Stimulated activated CD4-positive, alpha-beta T cell treated with anti-CD3 and anti-CD28 coated beads, Interleukin-15, amount 100 ng/mL, for 24 hours (primary cell): ENCODE measurements at places on chromosomes 6 and 20.
A peak's percentile ranks its signal among the peaks of the same experiment; 100 is the strongest.

- DNase-seq, result no peak
Measured at GRCh38 chr6:20433929-20434328, 32.2 kb downstream of the E2F3 start.

GRCh38 chr6:121504227-121504626, 68.8 kb downstream of the GJA1 start:
- no peak for DNase-seq

DNA sequence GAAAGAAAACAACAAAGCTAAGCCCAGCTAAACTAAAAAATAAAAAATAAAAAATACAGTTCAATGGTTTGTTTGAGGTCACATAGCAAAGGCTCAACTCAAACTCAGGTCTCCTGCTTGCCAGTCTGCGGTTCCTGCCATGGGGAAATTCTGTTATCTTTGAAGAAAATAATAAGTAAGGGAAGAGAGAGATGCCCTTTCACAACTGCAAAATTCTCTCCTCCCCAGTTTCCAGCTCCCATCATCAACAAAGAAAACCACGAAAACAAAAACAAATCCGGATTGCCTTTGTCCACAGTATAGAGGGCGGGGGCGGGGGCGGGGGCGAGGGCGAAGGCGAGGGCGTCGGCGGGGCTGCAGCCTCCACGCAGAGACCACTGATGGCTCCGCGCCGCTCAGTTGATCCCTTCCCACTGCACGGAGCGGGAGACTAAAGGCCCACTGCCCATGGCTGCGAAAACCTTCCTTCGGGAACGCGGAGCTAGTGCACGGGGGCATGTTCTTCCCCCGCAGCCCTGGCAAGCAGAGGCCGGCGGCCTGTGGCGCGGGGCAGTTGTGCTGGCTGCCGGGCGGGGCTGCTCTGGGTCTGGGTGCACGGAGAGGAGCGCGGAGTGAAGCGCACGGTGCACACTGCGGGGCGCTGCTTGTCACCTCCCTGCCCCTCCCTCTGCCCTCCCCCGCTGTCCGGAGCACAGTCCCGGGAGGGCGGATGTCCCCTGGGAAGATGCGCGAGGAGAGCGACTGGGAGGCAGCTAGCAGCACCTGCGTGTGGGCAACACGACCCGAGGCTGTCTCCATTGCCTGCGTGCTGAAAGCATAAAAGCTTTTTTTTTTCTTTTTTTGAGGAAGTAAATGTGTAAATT, 54.1 kb upstream of the TPD52L1 start:
- DNase-seq, result peak; percentile 43

DNA sequence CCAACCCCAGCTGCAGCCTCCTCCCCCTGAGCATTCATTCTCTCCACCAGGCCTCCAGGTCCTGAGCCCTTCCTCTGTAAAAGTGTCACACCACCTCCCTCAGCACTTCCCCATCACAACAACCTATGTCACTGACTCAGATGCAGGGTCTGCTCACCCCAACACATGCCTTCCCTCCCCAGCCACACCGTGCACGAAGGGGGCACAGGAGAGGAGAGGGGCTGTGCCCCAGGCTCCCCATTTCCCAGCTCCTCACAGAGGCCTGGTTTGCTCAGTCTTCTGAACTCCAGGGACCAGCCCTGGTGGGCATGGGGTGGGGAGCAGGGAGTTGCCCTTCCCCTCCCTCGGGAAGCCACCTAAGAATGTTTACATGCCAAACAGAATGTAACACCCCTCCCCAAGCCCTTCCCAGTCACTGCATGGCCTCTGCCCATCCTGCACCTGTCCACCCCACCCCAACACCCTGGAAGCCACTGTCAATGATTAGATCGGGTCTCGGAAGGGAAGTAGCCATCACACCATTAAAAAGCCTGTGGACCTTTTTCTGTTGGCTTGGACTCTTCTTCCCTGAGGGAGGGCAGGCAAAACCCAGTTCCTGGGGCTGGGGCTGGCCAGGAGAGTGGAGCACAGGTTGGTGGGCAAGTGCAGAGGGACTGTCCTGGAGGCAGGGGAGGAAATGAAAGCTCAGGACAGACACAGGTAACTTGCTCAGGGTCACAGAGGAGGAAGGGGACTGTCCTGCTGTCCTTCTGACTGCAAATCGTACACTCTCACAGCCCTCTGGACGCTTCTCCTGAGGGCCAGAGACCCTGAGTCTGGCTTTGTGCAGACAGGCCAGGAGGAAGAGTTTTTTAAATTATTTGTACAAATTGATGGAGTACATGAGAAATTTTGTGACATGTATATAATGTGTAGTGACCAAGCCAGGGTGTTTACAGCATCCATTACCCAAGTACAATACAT, 10.1 kb upstream of the SLC22A7 start:
- DNase-seq, result no peak

GRCh38 chr20:32829311-32830005, 9.7 kb downstream of the MAPRE1 start:
- no peak for DNase-seq

GRCh38 chr6:27237089-27237803, 10.3 kb upstream of the PRSS16 start:
- peak; percentile 78 for DNase-seq

- DNase-seq, result no peak
Measured at GRCh38 chr6:39476670-39477069, 154.2 kb upstream of the KCNK16 start.

DNA sequence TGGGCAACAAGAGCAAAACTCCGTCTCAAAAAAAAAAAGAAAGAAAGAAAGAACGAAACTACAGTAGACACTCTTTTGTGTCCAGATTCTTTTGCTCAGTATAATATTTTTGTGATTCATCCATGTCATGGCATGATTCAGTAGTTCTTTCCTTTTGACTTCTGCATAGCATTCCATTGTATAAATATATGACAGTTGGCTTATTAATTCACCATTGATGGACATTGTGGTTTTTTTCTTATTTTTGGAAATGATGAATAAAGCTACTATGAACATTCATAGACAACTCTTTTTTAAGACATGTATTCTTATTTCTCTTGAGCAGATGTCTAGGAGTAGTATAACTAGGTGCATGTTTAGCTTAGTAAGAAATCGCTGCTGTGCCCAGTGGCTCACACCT, 10.3 kb upstream of the IER3 start:
- no peak for DNase-seq

DNA sequence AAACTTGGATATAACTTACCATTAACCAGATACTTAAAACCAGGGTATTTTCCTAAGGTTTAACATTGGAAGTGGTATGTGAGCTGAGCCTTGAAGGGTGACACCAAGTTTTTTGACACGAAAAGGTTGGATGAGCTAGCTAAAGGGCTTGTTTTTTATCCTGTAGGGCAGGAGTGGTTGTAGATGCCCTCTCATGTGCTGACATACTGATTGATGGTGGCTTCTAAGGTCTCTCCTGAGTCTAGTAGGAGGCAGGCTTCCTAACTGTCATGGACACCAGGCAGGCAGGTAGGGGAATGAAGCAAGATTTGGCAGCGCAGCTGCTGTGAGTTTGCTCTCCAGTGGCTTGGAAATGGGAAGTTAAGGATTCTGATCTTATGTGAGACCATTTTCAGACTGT, 66.1 kb downstream of the FOXO3 start:
- DNase-seq, result no peak

DNA sequence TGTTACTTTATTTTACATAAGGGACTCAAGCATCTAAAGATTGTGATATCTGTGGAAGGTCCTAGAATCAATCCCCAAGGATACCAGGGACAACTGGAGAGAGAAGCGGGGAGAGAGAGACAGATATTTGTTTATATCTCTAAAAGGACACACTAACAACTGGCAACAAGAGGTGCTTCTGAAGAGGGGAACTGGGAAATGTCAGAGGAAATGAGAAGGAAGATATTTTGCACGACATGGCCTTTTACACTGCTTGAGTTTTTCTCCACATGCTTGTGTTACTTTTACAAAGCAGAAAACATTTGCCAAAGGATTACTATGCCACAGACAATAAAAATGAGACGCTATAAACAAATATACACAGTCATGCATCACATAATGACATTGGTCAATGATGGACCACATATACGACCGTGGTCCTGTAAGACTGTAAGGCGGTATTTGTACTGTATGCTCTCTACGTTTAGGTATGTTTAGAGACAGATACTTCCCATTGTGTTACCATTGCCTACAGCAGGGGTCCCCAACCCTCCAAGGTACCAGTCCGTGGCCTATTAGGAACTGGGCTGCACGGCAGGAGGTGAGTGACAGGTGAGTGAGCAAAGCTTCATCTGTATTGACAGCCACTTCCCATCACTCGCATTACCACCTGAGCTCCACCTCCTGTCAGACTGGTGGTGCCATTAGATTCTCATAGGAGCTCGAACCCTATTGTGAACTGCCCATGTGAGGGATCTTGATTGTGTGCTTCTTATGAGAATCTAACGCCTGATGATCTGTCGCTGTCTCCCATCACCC, 64.6 kb upstream of the PTPN1 start:
- DNase-seq, result no peak

DNA sequence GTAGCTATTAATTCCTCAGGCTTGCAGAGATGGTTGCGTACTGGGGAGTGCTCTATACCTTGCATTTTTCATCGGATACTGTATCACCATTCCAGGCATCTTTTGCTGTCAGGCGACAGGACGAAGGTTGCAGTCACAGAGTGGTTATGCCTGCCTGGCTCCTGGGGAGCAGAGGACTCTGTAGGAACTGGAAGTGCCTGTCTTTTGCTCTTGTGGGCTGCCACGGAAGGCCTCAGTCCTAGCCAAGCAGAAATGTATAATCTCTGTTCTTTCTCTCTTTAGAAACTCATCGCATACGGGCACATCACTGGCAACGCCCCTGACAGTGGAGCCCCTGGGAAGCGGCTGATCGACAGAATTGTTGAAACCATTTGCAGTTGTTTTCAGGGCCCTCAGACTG, 29.5 kb downstream of the ARFGEF2 start:
- DNase-seq, result no peak

- no peak for DNase-seq
Measured at GRCh38 chr20:2084703-2085102, 16.9 kb upstream of the STK35 start.

- DNase-seq, result no peak
Measured at GRCh38 chr6:39402239-39402751, 79.8 kb upstream of the KCNK16 start.

DNA sequence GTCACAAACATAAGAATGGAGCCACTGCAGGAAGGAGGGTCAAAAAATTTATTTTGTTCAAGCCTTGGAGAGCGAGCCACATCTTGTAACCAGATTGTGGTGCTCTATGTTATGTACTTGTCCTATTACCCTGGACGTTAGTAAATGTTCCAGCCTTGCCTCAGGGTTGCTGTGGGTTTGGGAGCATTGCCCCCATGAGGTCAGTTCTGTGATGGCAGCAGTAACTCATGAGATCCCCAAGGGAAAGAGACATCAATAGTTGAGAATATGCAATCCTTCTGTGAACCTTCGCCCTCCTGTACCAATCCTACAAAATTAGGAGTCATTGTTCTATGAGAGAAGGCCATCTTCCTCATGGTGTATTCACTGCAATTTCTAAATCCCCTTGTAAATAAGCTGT, 16.4 kb upstream of the CFAP206 start:
- DNase-seq, result no peak

DNA sequence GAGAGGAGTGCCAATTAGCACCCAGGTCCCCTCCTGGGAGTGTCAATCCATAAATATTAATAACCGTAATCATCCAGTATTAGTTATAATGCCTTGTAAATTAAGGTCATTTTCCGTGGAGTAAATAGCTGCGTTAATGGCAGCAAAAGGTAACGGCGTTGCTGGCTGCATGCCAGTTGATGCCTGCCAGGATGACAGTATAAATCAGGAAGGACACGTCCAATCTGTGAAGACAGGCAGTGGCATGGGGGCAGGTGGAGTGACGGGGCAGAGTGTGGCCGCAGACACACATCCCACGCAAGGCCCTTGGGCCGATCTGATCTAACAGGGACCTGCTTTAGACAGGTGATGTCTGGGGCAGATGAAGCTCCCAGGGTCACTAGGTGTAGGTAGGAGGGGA, 49.1 kb downstream of the KCNB1 start:
- DNase-seq, result no peak

DNA sequence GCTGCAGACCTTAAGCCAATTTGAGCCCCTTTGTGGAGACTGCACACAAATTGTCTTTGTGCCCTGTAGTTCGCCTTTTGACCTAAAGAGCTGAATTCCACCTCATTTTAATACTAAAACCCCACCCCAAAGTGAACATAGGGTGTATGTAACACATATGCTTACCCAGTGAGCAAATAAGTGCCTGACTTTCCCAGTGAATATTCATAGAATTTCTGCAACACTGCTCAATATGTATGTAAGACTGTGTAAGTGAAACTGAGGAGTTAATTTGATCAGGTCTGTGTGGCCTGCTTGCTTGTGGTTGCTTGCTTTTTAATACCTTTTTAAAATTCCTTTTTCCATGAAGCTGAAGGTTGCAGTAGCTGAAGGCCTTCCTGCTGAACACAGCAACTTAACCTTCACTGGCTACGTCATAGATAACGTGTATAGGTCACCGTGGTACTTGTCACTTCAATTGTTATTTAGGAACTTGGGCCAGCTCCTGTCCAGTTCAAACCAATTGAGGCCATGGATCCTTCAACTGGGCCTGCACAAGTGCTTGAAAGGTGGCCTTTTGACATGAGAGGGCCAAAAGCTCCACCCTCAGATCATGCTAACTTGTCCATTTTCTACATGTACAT, 131.7 kb upstream of the BTBD3 start:
- no peak for DNase-seq

DNA sequence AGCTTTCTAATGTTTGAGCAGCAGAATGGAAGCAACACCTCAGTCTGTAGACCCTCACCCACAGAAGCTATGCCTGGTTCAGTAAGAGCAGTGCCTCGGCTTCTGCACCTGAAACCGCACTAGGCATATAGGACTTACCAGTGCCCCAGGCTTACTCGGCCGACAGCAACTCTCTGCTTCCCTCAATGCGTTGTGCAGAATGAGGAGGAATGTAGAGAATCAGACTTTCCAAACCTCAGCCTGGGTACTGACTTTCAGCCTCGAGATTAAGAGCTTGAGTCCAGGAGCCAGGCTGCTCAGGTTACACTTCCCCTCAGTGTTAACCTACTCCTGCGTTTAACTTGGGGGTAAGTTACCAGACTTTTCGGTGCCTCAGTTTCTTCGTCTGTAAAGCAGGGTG, 8.6 kb downstream of the EYA2 start:
- DNase-seq, result no peak

GRCh38 chr6:128368213-128368944, 152.0 kb downstream of the PTPRK start:
- no peak for DNase-seq

DNA sequence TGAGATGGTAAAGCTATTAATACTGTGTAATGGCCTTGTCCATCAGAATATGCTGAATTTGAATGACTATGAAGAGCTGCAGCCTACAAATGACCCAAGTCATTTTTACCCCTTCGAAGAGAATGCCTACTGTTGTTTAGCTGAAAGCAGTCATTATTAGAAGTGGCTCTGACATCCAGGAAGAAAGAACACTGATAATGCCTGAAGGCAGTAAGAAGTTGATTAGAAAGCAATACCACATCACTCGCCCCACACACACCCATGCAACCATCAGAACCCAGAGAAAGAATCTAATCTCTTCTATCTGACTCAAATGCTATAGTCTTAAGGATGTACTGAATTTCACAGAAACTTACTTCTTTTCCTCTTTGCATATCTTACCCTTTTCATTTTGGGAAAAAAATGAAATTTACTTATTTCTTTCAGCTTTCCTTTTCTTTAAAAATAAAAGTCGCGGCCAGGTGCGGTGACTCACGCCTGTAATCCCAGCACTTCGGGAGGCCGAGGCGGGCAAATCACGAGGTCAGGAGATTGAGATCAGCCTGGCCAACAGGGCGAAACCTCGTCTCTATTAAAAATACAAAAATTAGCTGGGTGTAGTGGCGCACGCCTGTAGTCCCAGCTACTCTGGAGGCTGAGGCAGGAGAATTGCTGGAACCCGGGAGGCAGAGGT, 61.0 kb downstream of the ARHGAP18 start:
- DNase-seq, result no peak
